ENCODE measurements at places on chromosomes 5 and 9.
A peak's percentile ranks its signal among the peaks of the same experiment; 100 is the strongest.

- DNase-seq: no peak
These were observed 122.4 kb upstream of the PRDM9 start for GRCh38 chr5:23385036-23385435.

DNA sequence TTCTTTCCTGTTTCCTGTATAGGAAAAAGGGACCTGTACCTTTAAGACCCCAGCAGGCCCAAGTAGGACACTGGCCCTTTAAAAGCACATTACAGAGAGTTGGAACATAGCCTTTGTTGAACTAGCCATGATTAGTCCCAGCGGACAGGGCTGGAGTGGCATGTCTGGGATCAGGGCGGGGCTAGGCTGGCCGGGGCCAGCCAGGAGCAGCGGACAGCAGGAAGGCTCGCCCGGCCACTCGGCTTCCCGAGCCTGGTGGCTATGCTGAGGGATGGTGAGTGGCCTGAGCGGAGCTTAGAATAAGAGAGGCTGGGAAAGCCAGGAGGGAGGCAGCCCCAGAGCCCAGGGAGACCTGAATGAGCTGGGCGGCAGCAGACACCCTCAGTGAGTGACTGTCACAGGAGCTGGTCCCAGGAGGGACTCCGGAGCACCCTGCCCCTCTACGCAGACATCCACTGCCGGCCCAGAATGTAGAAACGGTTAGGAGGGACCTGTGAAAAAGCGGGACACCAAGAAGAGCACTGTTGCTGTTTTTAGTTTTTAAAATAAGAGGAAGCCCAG, 92.1 kb downstream of the DAB2IP start:
- no peak for DNase-seq

DNA sequence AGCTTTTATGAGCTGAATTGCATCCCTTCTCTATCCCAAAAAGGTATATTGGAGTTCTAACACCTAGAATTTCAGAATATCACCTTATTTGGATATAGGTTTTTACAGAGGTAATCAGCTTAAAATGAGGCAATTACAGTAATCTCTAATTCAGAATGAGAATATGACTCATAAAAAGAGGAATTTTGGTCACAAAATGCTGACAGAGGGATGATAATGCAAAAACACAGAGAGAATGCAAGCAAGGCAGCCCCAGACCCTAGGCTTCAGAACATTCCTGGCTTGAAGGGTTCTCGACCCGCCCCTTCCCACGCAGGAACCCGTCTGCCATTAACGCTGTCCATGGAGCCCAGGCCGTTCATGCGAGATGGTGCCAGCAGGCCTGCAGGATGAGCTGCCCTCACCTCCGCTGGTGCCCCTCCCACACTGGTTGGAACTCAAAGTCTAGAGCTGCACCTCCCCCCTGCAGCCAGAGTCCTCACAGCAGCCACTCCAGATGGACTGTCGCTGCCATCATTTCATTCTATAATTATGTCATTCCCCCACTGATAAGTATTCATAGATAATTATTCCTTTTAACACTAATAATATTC, 1173.4 kb upstream of the ACO1 start:
- no peak for DNase-seq

DNA sequence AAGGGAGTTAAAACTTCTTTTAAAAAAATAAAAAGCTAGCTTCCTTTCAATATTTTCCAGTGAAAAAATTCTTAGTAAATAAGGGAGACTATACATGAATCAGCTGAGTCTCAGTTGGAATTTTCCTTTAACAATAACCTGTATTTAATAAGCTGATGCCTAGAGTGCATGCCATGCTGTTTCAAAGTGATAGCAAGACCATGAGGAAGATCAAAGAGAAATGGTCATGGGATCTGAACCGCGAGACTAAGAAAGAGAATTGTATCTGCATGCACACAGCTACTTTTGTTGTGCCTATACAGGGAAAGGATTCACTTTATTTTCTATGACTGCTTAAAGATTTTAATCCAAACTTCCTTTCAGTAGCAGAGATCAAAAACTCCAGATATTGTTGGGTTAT, 2217.0 kb downstream of the MAT2B start:
- no peak for DNase-seq

DNA sequence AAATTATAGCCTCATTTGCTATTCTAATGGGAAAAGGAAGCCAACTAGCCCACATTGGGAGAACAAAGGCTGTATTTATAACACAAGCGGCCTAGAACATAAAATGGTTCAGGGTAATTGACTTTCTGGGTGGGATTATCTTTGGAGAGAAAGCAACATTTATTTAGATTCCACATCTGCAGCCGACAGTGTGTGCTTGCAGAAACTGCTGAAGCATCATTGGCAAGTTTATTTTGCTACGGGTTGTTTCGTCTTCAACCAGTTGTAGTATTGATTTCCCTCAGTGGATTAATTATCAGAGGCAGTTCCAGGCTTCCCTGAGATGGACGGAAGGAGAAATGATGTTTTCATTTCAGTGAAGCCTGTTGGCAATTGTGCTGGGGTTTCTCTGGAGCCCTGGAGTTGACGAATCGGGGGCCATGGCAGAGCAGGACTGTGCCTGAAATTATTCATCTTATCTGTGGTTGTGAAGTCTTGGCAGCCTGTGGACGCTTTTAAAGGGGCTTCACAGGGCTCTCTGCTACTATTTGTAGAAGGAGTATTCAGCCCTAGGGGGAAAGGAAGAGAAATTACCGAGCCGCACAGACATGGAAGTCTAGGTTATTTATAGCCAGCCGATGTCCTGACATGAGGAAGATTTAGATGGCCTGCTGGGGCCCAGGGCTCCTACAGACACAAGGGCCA, 290.6 kb upstream of the IRX4 start:
- no peak for DNase-seq

- DNase-seq: no peak
These were observed 50.3 kb downstream of the ASS1 start for GRCh38 chr9:130495067-130495466.

- DNase-seq: no peak
These were observed 39.2 kb upstream of the LRRTM2 start for GRCh38 chr5:138914338-138914737.

GRCh38 chr5:92687821-92688722, 892.9 kb downstream of the NR2F1-AS1 start:
- DNase-seq: no peak

DNA sequence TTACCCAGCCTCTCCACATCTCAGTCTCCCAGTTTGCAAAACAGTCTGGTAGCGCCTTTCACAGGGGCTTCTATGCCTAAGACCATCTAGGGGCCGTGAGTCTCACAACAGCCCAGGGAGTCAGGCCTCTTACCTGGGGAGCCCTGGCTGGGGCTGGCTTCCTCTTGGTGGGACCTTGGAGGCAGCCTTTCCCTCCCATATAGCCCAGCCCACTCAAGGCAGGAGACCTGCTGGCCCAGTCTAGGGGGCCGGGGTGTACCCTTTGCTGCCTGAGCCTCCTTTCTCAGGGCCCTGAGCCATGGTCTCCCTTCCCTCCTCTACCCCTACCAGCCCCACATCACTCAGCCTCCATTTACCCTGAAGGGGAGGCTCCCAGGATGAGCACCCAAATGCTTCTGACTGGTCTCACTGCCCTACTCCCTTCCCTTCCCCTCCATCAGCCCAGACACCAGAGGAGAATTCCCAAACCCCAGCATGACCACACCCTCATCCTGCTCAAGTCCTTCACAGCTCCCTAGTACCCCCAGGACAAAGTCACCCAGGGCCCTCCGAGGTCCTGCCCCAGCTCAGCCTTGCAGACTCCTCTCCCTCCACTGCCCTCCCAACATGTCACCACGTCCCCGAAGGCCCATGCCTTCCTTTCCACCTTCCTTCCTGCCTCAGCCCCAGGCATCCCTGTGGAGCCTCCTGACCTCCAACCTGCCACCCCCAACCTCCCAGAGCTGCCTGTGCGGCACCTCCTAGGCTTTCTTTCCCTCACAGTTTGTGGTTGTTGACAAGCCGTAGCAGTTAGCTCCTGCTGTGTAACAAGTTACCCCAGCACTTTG, 55.3 kb downstream of the BARX1 start:
- DNase-seq: no peak

GRCh38 chr9:26292943-26293342, 599.7 kb downstream of the CAAP1 start:
- DNase-seq: no peak

GRCh38 chr5:113531481-113532159, 18.1 kb downstream of the YTHDC2 start:
- DNase-seq: no peak

DNA sequence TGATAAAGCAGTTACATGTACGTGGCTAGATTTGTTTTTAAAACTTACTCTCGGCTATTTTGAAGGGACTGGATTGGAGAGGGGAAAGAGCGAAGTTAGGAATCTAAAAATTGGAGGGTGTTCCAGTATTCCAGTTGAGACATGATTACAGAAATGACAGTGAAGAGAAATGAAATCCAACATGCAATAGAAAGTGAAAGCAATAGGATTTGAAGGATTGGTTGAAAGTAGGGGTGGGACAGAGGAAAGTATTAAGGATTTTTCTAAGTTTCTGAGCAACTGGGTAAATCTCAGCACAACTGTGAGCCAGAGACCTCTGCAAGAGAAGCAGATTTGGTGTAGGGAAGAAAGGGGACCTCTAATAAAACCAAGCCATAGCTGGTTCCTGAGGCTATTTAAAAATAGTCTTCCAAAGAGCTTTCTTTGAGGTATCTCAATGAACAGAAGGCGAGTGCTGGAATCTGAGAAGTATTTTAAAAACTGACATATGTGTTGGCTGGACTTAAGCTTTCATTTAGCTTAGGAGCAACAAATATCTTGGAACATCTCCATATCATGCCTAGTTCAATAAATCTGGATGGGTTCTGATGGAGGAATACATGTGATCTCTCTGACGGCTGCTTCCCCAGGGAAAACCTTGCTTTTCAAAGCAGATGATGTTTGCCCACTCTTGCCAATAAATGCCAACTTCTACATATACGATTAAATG, 110.4 kb upstream of the IFNK start:
- DNase-seq: no peak

- no peak for DNase-seq
These were observed 24.6 kb upstream of the NANS start for GRCh38 chr9:98031935-98032334.

- DNase-seq: peak; percentile 19
These were observed 50.9 kb upstream of the CEMIP2 start for GRCh38 chr9:71819115-71819739.

DNA sequence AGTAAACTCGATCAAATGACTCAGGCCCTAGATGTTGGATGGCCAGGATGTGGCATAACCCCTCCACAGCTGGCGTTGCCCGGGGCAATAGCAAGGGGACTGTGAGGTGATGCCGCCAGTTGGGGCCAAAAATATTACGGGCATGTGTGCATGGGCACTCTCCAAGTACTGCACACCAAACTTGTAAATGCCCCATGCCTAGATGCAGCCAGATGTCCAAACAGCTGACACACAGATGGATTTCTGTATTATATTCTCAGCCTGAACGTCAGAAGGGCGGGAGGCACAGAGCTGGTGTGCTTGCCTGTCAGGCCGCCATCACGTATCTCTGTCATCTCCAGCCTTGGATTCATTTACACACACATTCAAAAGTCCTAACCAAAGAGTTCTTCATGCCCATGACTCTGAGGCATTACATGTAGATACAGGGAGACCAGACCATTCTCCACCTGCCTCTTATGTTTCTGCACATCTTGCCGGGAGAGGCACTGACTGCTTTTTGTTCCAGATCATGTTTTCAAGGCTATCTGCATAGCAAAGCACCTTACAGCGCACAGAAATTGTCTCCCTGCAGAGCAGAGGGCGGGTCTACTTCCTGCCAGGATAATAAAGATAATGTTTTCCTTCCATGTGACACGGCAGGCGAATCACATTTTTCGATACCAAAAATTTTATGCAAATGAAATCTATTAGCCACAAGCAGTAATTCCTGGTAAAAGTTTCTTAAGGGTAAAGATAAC, 200.9 kb upstream of the ADAMTS16 start:
- DNase-seq: no peak

GRCh38 chr5:171961117-171961516, 45.3 kb downstream of the FBXW11 start:
- no peak for DNase-seq

DNA sequence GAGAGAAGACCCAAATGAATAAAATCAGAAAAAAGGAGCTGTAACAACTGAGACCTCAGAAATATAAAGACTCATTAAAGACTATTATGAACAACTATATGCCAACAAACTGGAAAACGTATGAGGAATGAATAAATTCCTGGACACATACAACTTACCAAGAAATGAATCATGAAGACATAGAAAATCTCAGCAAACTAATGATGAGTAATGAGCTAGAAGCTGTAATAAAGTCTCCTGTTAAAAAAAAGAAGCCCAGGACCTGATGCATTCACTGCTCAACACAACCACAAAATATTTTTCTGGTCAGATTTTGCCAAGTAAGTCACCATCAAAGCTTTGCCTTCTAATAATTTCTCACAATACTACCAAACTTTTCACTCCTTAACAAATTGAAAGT, 666.7 kb downstream of the LRRC70 start:
- DNase-seq: no peak

DNA sequence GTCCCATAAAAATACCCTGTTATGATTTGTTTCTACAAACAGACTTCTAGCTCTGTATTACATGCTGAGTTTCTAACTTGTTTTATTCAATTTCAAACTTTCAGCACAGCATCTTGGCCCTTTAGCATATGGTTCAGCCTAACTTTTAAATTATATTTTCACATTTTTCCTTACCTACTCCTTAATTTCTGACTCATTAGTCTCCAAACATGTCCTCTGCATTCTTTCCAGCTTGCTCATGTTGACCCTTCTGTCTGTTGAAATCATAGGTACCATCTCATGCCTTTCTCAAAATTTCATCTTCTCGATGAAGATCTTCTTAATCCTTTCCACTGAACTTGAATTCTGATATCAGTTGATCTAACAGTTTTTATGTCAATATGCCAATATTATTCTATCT, 200.9 kb upstream of the RIOK2 start:
- DNase-seq: no peak

DNA sequence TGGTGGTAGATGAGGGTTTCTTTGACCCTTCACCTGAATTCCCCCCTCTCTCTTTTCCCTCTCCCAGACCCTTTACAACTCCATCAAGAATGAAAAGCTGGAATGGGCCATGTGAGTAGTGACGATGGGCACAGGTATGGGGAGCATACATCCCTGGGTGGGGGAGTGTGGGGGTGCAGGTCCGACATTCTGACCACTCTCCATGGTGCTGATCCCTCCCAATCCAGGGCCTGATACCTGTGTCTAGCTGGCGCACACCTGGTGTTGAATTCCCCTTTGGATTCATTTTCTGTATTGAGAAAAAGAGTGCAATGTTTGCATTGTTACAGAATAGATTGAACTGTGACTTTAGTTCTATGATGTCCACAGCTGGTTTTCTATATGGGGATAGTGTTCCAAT, 40.0 kb downstream of the PSD2 start:
- no peak for DNase-seq

DNA sequence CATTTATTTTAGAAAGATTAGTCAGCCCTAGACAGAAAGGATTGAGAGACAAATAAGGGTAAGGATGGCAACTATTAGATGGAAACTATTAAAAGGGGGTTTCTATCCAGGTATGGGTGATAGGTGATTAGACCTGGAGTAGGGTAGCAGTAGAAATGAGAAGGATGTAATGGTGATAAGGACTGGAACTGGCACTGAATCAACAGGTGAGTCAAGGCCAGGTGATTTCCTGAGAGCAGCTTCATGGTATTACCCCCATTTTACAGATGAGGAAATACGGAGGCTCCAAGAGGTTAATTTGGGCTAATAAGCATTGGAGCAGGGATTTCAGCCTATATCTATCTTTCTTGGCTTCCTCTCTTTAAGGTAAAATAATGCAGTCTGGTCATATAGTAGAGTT, 55.7 kb downstream of the CAST start:
- no peak for DNase-seq

- no peak for DNase-seq
These were observed 33.0 kb downstream of the GOLGA2 start for GRCh38 chr9:128242828-128243214.

- DNase-seq: peak; percentile 2
These were observed 206.6 kb upstream of the HAPLN1 start for GRCh38 chr5:83927140-83927733.
